ENCODE measurements at places on chromosomes 16 and 17.

GRCh38 chr17:78174870-78175642, 6.7 kb downstream of the SYNGR2 start:
- no peak for DNase-seq

GRCh38 chr17:35540589-35541404, 3.3 kb upstream of the SLFN12L start:
- no peak for DNase-seq

DNA sequence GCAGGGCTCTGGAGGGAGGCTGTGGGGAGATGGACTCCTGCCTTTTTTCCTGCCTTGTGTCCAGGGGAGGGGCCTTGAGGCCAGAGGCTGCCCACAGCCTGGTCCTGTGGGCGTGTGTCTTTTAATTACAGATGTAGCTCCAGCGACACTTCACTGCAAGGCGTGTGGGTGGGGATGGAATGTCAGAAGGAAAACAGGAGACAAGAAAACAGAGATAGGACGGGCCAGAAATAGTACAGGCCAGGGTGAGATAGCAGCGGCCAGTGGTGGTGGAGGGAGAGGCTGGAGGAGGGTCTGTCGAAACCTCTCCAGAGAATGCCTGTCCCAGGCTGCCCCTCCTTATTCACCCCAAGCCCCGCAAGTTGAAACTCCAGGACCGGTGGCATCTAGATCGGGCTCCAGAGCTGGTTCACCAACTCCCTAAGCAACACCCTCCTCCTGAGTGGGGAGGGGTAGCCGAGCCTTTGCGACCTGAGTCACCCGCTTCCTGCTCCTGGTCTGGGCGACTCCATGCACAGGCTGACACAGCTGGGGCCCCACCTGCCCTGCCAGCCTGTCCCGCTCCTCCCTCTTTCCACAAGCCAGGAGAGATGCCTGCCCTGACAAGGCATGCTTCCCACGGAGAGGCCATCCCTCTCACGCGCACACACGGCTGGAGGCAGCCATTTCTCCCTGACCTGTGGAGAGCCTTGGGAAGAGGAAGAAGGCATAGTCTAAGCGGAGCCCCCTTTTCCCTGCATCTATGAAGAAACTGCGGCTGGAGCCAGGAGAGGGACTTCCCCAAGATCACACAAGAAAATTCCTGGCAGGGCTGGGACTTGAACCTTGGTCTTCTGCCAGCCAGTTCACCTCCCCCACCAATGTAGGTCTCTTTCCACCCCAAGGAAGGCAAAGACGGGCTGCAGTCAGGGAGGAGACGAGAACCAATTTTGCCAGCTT, 6.6 kb upstream of the JUP start:
- DNase-seq = peak; percentile 54

GRCh38 chr16:28573738-28574718, 20.3 kb downstream of the SGF29 start:
- no peak for DNase-seq

GRCh38 chr17:64007838-64008282, 9.7 kb downstream of the PRR29 start:
- no peak for DNase-seq

- no peak for DNase-seq
These were observed 81.0 kb downstream of the MYH11 start for GRCh38 chr16:15775663-15776304.

- no peak for DNase-seq
These were observed 6.2 kb upstream of the CYLD start for GRCh38 chr16:50735629-50736122.

DNA sequence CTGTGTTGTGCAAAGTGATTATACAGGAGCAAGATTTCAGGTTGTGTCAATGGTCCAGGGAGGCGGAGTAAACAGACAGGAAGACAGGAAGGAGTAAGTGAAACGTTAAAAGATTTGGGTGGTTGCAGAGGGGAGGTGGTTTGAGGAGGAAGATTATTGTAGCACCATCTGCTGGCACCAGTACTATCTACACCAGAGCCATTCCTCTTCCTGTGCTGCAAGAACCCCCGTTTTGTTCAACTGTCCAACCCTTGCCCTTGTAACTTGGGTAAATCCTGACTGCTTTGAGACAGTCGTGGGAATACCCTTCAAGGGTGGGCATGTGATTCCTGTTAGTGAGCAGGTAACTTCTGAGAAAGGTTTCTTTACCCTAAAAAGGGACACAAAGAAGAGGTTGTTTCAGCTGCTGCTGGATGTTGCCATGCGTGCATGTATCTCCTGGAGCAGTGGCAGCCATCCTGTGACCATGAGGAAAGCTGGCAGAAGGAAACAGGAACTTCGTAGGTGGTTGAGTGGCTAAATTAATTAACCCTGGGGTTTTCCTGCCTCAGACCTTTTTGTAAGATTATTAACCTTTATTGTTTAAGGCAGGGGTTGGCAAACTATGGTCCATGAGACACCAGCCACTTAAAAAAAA, 124.1 kb downstream of the PRKCA start:
- no peak for DNase-seq

GRCh38 chr17:7046127-7046724, 2.3 kb upstream of the SLC16A11 start:
- DNase-seq = no peak
